ENCODE measurements at places on chromosomes 2 and 18.

DNA sequence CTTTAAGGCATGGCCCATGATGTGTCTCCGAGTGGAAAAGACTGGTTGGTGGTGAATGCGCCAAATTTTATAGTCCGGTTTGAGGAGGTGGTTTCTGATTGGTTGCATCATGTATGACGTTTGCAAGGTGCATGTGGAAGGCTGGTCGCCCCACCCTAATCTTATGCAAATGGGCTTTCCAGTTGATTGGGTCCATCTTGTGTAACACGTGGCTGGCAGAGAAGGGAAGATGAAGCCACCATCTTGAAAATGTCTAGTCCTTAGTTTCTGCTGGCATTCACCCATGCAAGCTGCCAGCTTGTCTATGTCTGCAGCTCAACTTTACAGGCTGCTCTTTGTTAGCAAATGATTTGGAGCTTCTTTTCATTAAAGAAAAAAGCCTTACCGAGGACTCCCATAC lies 132.2 kb downstream of the PIK3C3 start:
- DNase-seq = no peak

DNA sequence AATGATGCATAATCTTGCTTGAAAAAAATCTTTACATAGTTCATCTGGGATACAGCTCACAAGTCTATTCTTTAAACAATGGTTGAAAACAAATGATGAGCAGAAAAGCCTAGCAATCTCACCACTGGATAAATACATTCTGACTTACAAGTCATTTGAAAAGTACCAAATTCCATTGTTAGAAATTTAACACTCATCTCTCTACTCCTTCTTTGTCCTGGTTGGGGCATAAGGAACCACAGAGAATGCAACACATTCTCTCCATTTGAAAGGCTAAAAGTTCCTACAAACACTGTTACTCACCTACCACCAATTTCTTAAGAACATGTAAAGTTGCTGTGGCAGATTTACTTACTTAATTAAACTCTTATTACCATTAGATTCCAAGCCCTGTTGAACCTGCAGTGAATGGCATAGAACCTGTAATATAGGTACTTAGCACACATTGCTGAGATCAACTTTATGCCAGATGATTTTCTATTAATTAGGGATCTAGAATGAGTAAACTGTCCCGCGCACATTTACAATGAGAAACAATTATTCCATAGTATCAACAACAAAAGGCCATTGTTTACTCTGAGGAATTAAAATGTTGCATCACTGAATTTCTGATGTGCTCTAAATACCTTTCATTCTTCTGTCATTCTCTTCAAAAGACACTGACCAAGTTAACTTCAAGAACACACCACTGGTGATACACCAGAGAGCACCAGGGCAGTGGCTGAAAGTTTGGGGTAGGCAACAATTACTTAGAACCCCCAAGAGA lies 69.6 kb downstream of the CABYR start:
- peak; percentile 37 for DNase-seq

DNA sequence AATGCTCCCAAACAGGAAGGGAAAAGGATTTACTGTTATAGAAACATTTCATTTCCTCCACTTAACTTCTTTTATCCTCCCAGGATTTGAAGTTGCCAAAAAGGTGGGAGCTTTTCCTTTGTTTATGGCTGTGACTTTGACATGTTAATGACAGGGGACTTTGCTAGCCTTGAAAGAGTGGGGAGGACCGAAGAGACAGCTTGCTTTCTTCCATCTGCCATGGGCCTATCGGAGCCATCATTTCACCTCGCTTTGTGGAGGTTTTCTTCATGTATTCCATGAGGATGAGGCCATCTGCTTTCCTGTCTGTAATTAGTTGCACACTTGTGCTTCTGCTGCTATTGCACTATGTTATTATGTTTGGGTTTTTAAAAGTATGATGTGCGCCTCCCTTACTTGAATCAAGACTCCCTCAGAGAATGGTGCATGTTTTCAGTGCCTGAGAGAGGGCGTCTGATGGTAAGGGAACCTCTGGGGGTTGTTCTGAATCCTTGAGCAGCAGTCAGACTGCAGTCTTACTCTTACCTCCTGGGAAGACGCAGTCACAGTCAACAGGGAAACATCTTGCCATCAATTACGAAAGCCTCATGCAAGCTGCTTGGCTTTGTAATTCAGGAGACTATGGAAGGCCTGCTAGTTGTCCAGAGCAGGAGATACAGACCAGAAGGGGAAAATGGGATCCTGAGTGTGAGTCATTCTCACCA lies 173.3 kb upstream of the MGAT5 start:
- no peak for DNase-seq

GRCh38 chr2:39124000-39124745 lies 3.3 kb upstream of the SOS1 start:
- peak; percentile 97 for DNase-seq

DNA sequence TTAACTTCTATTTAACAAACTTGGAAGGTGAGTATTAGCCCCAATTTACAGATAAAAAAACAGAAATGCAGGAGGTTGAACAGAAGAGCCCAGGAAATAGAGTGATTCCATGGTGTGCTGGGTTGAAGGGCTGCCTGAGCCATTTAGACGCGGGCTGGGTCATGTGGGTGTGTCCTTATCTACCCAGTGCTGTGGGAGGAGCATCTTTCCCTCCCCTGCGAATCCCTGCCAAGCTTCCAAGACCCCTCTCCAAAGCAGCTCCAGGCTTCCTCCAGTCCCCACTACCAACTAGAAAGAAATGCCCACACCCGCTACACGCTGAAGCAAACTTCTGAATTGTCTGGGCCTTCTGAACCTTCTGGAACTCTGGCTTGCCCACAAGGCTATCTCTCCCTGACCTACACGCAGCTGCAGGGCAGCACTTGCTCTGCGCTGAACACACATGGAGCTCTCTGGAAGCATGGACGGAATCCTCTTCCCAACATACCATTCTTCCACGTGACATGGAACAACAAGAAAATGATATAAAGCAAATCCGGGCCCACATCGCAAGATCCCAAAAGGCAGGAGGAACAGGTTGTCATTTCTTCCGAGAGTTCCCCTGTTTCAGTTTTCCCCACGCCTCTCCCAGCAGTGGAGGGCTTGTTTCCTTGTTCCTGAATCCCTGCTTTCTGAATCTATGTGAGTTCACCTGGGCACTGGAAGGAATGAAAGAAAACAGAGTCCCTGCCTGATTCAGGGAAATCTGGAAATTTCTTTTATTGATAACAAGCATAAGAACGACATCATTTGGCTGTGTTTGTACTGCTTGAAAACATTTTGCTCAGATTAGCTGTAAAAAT lies 562.7 kb upstream of the ID2 start:
- no peak for DNase-seq

DNA sequence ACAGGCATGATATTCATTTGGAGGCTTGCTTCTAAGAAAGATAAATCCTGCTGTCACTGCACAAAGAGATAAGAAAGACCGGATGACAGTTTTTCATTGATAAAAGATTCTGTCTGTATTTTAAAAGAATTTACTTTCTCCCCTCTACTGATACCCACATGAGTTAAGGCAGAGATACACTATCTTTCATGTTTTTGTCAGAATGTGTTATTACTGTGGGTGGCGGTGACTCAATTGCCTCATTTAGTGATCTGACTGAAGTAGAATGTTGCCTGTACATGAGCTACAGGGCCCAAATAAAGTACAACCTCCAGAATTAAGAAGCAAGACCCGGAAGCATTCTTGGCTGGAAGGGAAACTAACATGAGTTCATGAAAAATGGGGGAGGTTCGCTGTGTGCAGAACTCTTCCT lies 480.0 kb downstream of the SLC4A3 start:
- DNase-seq = no peak

- no peak for DNase-seq
Observed at GRCh38 chr2:168137510-168138180, 109.8 kb downstream of the STK39 start.

GRCh38 chr2:98637401-98638147 lies 29.2 kb downstream of the UNC50 start:
- no peak for DNase-seq

DNA sequence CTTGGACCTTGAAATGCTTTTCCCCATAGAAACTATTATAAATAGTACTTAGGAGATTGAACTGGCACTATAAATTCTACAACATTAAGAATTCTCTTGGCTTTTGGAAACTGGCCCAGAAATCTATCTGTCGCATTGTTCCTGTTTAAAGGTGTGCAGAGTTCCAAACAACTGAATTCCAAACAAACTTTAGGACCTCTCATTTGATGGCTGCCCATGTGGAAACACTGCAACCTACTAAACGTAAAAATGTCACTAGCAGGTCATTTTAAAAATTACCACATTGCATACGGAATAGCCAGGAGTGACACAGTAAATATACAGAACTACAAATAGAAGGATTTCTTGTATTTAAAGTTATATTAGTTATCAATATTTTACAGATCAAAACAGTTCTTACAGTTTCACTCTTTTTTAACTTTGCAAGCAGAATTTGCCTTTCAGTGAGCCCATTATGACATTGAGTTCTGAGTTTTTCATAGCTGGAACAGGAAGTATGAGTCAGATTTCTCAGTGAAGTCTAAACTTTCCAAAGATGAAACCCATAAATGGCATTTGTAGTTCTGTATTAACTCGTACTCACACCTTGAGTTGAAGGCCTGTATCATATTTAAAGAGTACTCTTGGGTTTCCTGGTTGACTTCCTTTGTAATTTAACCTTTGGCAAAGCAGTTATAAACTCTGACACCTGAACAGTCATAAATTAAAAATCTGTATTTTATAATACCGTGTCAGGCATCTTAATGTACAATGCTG lies 142.3 kb upstream of the BOD1L2 start:
- peak; percentile 67 for DNase-seq

- DNase-seq = no peak
Observed at GRCh38 chr2:88545118-88545517, 82.1 kb downstream of the EIF2AK3 start.

DNA sequence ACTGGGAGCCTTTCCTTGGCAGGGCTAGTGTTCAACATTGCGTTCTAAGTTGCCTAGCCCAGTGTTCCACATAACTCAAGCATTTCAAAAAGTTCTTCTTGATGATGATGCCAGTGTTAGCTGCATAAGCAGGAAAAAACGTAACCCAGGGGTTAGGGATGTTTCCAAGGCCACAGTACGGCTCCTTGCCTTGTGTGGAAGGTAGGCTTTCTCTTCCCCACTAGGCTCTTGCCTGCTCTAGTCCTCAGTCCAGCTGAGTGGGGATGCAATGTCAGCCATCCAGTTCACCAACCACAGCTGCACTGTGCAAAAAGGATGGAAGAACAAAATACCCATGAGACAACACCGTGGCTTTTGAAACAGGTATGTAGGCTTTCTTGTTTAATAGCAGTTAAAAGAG lies 28.0 kb upstream of the CYP26B1 start:
- DNase-seq = no peak

DNA sequence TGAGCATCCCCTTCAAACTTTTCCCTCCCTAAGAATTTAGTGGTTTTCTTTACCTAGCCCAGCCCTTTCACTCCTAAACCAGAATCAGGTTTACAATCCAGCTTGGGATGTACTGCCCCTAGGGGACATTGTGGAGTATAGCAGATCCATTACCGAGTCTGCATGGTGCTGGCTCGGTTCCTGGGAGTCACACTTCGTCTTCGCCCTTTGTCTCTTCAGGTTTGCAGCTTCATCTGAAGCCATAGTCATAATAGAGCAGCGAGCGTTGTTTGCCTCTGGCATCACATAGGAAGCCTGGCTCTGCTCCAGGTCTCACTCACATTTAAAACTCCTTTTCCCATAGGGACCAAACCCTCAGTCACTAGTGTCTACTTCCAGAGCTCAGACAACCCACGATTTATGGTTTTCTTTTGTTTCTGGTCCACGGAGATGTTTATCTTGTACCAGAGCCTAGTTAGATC lies 16.8 kb upstream of the LYPD6 start:
- peak; percentile 12 for DNase-seq

GRCh38 chr18:4077721-4078120 lies 377.4 kb downstream of the DLGAP1 start:
- DNase-seq = no peak

GRCh38 chr2:205590759-205591158 lies 91.5 kb upstream of the NRP2 start:
- DNase-seq = peak; percentile 29

DNA sequence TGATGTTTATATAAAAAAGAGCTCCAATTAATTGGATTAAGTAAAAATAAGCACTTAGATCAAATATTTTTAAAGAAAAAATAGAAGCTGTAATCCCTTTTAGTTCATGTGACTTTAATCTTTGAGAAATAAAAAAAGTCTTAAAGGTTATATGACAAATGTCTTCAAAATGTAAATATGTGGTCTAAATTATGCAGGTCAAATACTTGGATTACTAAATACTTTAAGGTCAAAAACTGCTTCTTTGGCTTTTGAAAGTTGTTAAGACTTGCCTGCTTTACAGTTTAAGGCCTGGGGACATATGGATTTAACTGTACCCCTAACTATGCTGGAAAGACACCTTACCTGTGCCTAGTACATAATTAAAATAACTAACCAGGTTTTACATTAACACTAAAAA lies 15.5 kb upstream of the PDK1 start:
- DNase-seq = no peak

DNA sequence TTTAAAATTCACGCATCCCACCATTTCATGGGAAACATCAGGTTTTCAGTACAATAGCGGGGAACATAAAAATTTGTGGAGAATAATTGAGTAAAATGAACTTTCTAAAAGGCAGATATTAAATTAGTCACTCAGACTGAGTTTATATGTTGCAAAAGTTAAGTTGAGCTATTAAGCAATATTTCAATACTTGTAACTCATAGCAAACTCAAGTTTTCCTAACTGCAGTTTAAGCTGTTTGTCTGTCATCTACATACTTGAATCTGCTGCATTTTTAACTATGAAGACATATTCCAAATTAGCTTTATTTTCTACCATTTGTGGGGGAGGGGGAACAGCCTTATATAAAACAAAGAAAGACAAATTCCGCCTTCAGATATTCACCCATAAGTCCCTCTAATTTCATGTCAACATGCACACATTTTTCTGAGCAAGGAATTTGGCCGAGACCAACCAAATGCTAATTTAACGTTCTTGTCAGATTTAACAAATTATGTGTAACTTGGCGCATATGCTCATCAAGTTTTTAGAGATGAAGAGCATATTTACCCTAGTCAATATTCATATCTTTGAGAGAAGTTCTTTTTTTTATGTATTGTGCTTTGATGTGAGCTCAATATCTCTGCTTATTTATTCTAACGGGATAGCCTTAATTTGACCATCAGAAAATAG lies 462.9 kb downstream of the TXNL1 start:
- no peak for DNase-seq

- no peak for DNase-seq
Observed at GRCh38 chr18:69961718-69962117, 14.0 kb upstream of the CD226 start.
